ENCODE measurements at places on chromosomes 13 and 19.
A peak's percentile ranks its signal among the peaks of the same experiment; 100 is the strongest.

GRCh38 chr13:93230261-93230855 lies 3.8 kb downstream of the GPC6 start:
- peak; percentile 90 for DNase-seq

DNA sequence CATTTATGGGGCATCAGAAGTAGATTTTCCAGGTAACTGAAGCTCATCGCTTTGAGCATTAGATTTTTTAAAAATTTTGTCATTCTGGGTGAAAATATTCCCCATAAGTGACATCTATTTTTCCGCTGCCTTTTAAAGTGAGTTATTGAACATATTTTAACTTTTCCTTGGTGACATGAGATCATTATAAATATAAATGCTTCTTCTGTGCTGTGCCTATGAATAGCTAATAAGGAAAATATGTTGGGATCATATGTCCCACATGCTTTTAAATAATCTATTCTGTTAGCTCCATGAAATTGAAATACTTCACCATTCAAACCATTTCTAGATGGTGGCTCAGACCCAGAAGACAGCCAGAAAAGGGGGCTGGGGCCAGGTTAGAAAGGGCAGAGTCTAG lies 14.1 kb downstream of the ATP7B start:
- no peak for DNase-seq

DNA sequence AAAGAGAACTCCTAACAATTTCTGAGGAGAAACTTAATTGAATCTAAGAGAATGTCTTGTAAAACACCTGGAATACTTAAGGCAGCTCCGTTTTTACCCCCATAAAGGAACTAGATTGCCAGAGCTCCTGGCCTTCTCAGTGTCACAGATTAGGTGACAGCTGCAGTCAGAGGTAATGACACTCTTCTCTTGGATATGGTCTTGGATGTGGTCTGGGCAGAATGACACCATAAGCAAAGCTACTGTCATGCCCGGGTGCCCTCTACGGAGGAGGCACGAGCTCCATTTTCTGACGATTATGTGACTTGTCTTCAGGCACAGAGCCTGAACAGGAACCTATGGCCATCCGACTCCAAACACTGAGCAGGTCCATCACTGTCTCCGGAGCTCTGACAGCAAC lies 46.7 kb downstream of the STK24 start:
- no peak for DNase-seq

DNA sequence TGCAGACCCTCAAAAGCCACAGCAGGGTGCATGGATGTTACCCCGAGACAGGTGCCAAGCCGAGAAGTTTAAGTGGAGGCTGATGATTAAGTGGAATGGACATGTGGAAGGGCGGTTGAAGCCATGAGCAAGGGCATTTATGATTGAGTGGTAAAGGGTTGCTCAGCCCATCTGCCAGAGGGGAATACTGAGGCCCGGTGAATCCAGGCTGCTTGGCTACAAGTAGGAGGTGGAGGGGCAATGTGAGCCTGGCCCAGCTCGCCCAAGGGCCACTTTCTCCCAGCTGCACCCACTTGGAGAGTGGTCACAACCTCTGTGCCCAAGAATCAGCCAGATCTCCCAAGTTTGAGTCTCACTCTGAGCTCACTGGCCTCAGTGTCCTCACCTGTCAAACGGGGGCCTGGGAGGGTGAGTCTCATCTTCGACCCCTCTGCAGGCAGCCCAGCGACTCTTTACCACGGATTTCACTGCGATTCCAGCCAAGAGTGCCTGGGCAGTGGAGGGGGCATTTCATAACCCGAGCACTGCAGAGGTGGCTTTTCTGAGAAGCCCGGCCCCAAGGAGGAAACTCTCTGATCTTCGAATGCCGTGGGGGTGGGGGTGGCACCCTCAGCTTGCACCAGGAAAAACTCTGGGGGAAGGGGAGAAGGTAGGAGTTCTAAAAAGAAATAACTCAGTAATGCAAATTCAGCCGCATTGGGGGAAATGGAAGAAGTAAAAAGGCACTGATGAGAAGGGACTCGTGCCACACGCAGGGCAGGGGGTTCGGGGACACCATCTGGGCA lies 62.9 kb upstream of the KLF2 start:
- no peak for DNase-seq

GRCh38 chr13:62875118-62875640 lies 1459.5 kb upstream of the PCDH20 start:
- DNase-seq = no peak

- DNase-seq = no peak
Observed at GRCh38 chr19:44644402-44645016, 799 bp downstream of the PVR start.

- peak; percentile 17 for DNase-seq
Observed at GRCh38 chr19:30671622-30672051, 299.5 kb downstream of the ZNF536 start.

- DNase-seq = no peak
Observed at GRCh38 chr13:52118595-52118994, 10.3 kb downstream of the NEK5 start.

- no peak for DNase-seq
Observed at GRCh38 chr13:42574435-42575311, 721 bp downstream of the TNFSF11 start.

- no peak for DNase-seq
Observed at GRCh38 chr13:36533806-36534205, 101.5 kb downstream of the CCNA1 start.

GRCh38 chr19:45100846-45101252 lies 7.9 kb downstream of the PPP1R37 start:
- DNase-seq = peak; percentile 28

DNA sequence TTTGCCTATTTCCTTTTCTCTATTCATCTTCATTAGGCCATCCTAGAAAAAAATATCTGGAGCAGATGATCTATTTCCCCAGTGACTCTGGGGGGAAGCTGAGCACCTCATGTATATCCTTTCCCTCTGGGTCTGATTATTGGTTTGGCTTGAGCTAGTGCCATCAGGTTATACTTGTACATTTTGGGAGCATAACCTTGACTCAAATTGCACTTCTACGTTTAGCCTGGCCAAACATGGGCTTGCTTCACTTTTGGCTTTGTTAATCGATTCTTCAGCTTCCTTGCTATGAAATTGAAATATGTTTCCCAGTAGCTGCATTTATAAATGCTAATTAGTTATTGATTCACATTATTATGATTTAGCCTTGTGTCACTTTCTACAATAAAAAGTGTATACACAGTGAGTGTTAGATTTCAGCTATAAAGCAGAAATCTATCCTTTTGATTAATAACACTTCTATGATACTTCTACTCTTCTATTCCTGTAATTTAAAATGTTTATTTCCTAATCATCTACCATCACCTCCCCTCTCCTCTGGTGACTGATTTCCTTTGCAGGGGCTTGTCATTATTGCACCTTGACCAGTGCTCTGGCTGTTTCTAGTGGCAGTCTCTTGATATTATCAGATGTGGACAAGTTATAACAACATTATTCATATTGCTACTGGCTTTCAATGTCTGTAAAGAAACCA lies 37.3 kb downstream of the TNFSF11 start:
- no peak for DNase-seq

- peak; percentile 23 for DNase-seq
Observed at GRCh38 chr19:53772943-53773342, 51.2 kb downstream of the NLRP12 start.

DNA sequence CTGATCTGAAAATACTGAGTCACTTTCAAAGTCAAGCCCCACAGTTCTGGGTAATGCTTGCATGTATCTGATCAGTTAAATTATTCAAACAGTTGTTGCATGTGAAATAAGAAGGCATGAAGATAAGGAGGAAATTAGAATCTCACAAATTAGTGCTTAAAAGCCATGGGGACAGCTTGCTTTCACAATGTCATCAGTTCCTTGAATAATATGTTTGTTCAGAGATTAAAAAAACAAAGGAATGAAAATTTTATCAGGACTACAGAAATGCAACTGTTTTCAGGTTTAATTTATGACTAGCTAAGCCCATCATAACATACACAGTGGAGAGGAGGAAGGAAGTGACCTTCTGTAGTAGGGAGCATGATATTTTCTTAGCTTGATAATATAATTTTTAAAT lies 150.1 kb downstream of the OXGR1 start:
- DNase-seq = no peak

- no peak for DNase-seq
Observed at GRCh38 chr13:113531041-113531873, 40.7 kb upstream of the DCUN1D2 start.

GRCh38 chr19:52451241-52451640 lies 2.1 kb upstream of the ZNF578 start:
- no peak for DNase-seq

GRCh38 chr19:38221919-38222830 lies 1.8 kb downstream of the DPF1 start:
- no peak for DNase-seq

GRCh38 chr19:1057176-1057855 lies 9.7 kb upstream of the ARHGAP45 start:
- peak; percentile 53 for DNase-seq

GRCh38 chr19:41541990-41542584 lies 33.9 kb upstream of the CEACAM21 start:
- DNase-seq = no peak

DNA sequence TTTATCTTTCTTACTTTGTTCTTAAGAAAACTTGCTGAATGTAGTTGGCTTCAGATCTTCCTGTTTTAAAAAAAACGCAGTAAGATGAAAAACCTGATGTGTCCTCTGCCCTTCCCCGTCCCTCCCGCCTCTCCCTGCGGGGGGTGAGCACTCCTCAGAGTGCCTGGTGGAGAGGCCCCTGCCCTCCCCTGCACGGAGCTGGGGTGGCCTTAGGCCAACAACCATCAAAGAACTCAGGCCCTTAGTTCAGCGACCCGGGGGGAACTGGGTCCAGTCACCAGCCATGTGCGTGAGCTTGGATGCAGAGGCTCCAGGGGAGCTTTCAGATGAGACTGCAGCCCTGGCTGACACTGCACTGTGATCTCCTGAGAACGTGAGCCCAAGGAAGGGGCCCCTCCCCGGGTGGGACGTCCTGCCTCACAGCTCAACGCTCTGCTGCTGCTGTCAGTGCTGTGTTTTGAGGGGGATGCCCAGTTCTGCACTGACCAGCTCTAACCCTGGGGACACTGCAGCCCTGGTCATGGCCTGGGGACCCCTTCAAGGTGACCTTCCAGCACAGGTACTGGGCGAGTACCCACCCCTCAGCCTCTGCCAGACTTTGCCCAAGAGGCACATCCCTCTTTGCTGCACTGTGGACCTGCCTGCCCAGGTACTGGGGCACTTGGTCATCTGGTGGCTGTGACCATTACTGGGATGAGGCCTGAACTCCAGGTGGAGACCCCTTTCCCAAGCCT lies 42.7 kb downstream of the ANKRD10 start:
- DNase-seq = no peak

DNA sequence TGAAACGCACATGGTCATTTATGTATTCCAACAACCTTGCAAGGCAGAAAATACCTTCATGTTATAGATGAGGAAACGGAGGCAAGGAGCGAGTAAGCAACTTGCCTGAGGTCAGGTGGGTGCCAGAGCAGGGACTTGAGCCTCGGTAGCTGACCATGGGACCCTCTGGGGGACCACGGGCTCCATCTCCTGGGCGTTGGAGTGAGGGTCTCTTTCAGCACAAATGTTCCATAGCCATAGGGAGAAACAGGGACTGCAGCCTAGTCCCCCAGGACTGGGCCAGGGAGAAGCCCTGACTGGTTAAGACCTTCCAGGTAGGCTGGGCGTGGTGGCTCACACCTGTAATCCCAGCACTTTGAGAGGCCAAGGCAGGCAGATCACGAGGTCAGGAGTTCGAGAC lies 38.4 kb upstream of the ADGRE5 start:
- no peak for DNase-seq

DNA sequence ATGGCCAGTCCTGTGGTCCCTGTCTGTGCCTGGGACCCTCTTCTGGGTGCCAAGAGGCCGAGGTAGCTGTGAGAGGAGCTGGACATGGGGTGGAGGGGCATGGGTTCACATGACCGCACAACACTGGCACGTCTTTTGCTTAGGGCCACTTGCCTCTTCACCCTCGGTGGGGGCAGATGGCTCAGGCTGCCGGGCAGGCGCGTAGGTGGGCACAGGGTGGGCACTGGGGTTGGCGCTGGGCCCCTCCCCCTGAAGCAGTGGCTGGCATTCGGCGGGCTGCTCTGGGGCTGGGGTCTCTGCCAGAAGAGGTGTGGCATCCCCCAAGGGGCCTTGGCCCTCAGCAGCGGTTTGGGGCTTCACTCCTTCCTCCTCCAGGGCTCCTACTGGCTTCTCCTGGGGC lies 8.4 kb downstream of the PALM3 start:
- no peak for DNase-seq
